MM.1S (cell line): ENCODE measurements at places on chromosomes 4 and X.

- no peaks in the 10 kb centered on the region for H3K4me1 ChIP-seq
- H3K4me3 ChIP-seq = no peak overlapping the region
- DNase-seq = no peak
- no peaks in the 10 kb centered on the region for H3K27me3 ChIP-seq
Observed at GRCh38 chr4:158513256-158513655, 8.4 kb upstream of the RXFP1 start.

DNA sequence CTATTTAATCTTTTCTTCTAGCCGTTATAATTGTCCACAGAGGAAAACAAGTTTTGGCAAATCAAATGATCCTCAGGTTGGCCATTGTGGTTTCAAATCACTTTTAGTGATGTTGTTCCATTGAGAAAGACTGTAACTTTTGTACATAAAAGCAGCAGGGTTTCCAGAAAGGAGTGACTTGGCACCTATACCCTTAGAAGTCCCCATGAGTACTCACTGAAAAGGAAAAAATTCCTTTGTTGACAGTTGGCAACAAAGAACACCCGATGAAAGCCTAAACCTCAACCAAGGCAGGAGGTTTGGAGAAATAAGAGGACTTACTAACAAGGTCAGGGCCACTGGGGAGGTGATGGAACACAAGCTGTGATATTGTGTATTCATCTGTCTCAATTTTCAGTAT lies 474.4 kb downstream of the RAPGEF2 start:
- H3K4me3 ChIP-seq = no peak overlapping the region
- DNase-seq = no peak
- no peaks in the 10 kb centered on the region for H3K36me3 ChIP-seq
- no peak overlapping the region for H3K27ac ChIP-seq
- no peaks in the 10 kb centered on the region for H3K4me1 ChIP-seq

GRCh38 chr4:6641971-6642320 lies 1.5 kb downstream of the MRFAP1 start:
- peak overlapping the region; percentile 84; the same call in 1 of the 2 replicates for H3K27ac ChIP-seq
- H3K36me3 ChIP-seq = no peaks in the 10 kb centered on the region
- peaks cover 6% of the 10 kb centered on the region; the same call in 1 of the 2 replicates for H3K4me1 ChIP-seq
- H3K4me3 ChIP-seq = peak overlapping the region; percentile 79

- DNase-seq = no peak
- H3K4me3 ChIP-seq = no peak overlapping the region
- no peaks in the 10 kb centered on the region for H3K4me1 ChIP-seq
- no peaks in the 10 kb centered on the region for H3K36me3 ChIP-seq
- no peak overlapping the region for H3K27ac ChIP-seq
Observed at GRCh38 chr4:30920043-30920442, 199.9 kb downstream of the PCDH7 start.

DNA sequence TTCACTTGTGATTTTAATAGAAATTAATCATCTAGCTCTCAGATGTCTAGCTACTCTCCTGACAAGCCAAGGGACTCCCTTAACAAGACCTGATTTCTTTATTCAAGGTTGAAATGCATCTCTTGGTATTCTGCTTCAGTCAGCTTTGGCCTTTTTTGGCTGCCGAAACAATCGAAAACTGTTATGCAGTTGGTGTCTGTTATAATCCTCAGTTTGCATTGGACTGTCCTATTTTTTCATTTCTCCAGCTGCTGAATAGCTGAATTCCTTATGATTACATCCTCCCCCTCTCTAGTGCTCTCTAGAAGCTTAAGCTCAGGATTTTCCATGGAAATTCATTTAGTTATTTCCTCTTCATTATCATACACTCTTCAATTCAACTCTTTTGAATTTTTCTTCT lies 177.2 kb downstream of the TRIML1 start:
- no peak for DNase-seq
- H3K27me3 ChIP-seq = no peaks in the 10 kb centered on the region
- H3K4me1 ChIP-seq = no peaks in the 10 kb centered on the region
- no peaks in the 10 kb centered on the region for H3K36me3 ChIP-seq
- no peak overlapping the region for H3K4me3 ChIP-seq

DNA sequence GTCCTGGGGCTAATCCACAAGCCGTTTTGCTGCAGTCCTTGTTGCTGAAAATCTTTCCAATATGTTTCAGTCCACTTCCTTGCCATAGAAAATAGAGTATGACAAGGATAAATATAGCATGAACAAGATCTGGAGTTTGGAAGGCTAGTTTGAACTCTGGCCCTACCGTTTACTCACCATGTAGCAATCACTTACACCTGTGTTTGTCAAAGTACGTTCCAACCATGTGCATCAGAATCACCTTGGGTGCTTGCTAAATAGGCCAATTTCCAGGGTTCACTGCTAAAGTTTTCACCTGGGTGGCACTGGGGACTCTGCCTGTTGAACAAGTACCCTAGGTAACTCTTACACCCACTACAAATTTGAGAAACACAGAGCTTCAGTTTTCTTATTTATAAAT lies 188.9 kb downstream of the ENOX2 start:
- no peaks in the 10 kb centered on the region for H3K36me3 ChIP-seq
- no peak for DNase-seq
- H3K4me3 ChIP-seq = no peak overlapping the region
- H3K27ac ChIP-seq = no peak overlapping the region
- H3K4me1 ChIP-seq = no peaks in the 10 kb centered on the region

GRCh38 chr4:52946855-52947254 lies 84.7 kb downstream of the RASL11B start:
- DNase-seq = no peak
- no peak overlapping the region for H3K4me3 ChIP-seq
- H3K4me1 ChIP-seq = no peaks in the 10 kb centered on the region
- H3K27me3 ChIP-seq = no peaks in the 10 kb centered on the region
- H3K36me3 ChIP-seq = no peaks in the 10 kb centered on the region

DNA sequence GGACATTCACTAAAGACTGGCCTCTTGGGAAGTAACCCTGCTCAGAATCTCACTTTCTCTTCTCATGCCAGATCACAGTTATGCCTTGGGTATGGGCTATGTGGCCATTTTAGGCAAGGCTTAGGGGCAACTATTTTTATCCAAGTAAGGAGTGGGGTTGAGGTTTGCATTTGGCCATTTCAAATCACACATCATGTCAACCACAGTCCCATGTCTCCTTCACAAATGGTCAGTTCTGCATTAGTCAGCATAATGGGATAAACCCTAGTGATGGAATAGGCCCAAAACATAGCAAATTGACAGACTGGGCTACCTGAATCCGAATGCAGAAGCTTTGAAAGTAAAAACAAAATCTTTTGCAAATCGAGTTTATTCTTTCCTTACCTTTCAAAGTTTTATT lies 827 bp upstream of the RTL3 start:
- no peaks in the 10 kb centered on the region for H3K36me3 ChIP-seq
- peaks cover 14% of the 10 kb centered on the region for H3K4me1 ChIP-seq
- H3K4me3 ChIP-seq = no peak overlapping the region
- H3K27ac ChIP-seq = no peak overlapping the region
- no peak for DNase-seq

GRCh38 chrX:8346060-8346459 lies 118.6 kb upstream of the VCX3B start:
- H3K36me3 ChIP-seq = no peaks in the 10 kb centered on the region

DNA sequence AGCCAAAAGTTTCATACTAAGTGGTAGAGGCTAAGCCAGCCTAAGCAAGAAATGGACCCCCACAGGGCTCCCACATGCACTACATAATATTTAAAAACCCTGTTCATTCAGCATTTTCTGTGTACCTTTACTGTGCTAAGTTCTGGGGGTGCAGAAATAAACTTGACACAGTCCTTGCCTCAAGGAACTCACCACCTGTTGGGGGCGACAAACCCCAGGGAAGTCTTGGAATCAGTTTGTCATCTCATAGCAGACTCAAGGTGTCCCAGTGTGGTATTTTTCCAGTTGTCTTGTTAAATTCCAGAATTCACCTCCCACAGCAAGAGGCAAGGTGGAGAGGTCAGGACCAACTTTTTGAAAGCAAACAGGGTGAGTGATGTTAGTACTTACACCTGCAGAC lies 43.1 kb downstream of the ATG4A start:
- H3K27ac ChIP-seq = no peak overlapping the region
- H3K36me3 ChIP-seq = no peaks in the 10 kb centered on the region
- H3K27me3 ChIP-seq = no peaks in the 10 kb centered on the region
- H3K4me1 ChIP-seq = no peaks in the 10 kb centered on the region

DNA sequence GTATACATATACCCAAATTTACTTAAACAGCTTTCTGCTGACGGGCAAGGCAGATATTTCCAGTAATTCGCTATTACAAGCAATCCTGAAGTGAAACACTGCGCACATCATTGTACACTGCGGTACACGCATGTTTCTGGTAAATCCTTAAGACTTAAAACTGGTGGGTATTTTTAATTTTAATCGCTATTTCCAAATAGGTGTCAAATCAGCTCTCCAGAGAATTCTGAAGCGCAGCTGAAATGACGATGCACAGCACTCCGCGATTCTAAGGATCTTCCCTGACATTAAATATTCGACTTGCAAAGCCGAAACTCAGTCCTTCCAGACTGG lies 361 bp downstream of the TMEM128 start:
- H3K27me3 ChIP-seq = peaks cover 14% of the 10 kb centered on the region
- peak overlapping the region; percentile 75; the same call in 1 of the 2 replicates for H3K27ac ChIP-seq
- H3K4me3 ChIP-seq = peak overlapping the region; percentile 81
- H3K36me3 ChIP-seq = no peaks in the 10 kb centered on the region
- peak; percentile 23 for DNase-seq

GRCh38 chrX:13770013-13770535 lies 35.5 kb downstream of the OFD1 start:
- DNase-seq = no peak
- no peak overlapping the region for H3K27ac ChIP-seq
- H3K27me3 ChIP-seq = no peaks in the 10 kb centered on the region
- no peaks in the 10 kb centered on the region for H3K36me3 ChIP-seq
- no peaks in the 10 kb centered on the region for H3K4me1 ChIP-seq

- no peak overlapping the region for H3K27ac ChIP-seq
- H3K4me3 ChIP-seq = no peak overlapping the region
- no peak for DNase-seq
- H3K27me3 ChIP-seq = no peaks in the 10 kb centered on the region
- H3K36me3 ChIP-seq = no peaks in the 10 kb centered on the region
- H3K4me1 ChIP-seq = peaks cover 31% of the 10 kb centered on the region
Observed at GRCh38 chr4:186823989-186824388, 100.3 kb upstream of the FAT1 start.

- no peak for DNase-seq
- H3K27me3 ChIP-seq = no peaks in the 10 kb centered on the region
- no peak overlapping the region for H3K27ac ChIP-seq
- H3K36me3 ChIP-seq = 0 out of 2 replicates have a peak, but pooled peaks cover 3% of the 10 kb centered on the region
- H3K4me3 ChIP-seq = no peak overlapping the region
Observed at GRCh38 chr4:54041100-54041499, 23.3 kb downstream of the CHIC2 start.

DNA sequence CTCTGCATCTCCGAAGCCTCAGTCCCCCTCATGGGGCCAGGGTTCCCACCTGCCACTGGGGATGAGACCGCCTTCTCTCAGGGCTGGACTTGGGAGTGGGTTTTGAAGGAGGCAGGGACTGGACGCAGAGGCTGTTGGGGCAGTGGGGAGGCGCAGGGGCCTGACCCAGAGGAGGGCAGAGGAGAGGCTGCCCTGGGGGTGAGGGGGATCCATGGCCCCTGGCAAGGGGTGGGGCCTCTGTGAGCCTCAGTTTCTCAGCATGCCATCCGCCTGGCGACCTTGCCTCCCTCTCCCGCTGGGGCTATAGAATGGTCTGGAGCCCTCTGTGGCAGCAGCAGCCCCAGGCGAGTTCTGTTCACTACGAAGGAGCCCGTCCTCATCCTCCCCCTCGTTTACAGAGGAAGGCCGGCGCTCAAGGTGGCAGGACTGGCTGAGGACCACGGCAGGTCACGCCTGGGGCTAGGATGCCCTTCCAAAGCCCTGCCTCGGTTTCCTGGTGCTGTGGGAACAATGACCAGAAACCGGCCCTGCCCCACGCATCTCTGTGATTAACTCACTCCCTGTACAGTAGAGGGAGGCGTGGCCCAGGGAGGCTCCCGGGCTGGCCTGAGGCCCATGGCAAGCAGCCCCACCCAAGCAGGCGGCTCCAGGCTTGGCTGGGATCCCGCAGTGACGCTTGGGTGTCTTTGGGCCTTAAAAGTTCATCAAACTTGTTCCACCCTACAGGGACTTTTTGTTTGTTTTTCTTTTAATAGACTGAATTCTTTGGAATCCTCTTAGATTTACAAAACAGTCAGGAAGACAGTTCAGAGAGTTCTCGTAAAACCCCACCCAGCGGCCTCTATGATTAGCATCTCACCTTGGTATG lies 16.0 kb upstream of the SH3TC1 start:
- H3K36me3 ChIP-seq = no peaks in the 10 kb centered on the region
- no peak overlapping the region for H3K27ac ChIP-seq
- H3K27me3 ChIP-seq = peaks cover 60% of the 10 kb centered on the region

DNA sequence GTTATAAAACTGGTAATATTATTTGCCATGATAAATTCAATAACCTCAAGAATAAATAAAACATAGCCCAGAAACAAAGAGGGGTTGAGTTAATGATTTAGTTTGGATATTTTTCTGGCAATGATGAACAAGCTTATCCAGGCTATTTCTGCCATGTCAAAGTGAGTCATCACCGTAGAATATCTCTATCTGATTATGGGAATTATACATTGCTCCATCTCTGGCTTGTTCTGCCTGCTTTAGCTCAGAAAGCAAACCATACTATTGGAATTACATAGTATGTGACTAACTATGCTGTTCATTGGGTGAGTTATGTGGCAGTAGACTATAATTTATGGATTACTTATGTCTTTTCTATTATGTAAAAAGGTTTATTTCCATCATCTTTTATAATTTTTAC lies 680.1 kb upstream of the AADAT start:
- DNase-seq = no peak
- H3K4me3 ChIP-seq = no peak overlapping the region
- no peak overlapping the region for H3K27ac ChIP-seq
- no peaks in the 10 kb centered on the region for H3K36me3 ChIP-seq
- H3K4me1 ChIP-seq = no peaks in the 10 kb centered on the region

DNA sequence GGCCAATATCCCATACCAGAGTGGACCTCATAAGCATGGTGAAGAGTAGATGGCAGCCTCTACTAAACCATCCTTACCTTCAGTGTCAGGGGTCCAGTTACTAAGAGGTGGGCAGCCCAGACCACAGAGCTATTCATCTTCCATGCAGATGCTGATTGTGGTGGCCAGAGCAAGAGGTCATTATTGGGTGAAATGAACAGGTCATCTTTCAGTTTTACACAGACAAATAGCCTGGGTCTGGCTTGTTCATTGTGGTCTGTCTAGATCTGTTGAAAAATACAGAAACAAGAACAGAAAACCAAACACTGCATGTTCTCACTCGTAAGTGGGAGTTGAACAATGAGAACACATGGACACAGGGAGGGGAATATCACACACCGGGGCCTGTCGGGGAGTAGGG lies 71.3 kb downstream of the PAK3 start:
- H3K4me3 ChIP-seq = no peak overlapping the region
- no peak for DNase-seq
- no peaks in the 10 kb centered on the region for H3K36me3 ChIP-seq

- H3K4me3 ChIP-seq = no peak overlapping the region
- no peaks in the 10 kb centered on the region for H3K27me3 ChIP-seq
- no peaks in the 10 kb centered on the region for H3K36me3 ChIP-seq
- H3K27ac ChIP-seq = no peak overlapping the region
- peak; percentile 10 for DNase-seq
Observed at GRCh38 chrX:141278306-141278705, 36.0 kb upstream of the SPANXC start.

DNA sequence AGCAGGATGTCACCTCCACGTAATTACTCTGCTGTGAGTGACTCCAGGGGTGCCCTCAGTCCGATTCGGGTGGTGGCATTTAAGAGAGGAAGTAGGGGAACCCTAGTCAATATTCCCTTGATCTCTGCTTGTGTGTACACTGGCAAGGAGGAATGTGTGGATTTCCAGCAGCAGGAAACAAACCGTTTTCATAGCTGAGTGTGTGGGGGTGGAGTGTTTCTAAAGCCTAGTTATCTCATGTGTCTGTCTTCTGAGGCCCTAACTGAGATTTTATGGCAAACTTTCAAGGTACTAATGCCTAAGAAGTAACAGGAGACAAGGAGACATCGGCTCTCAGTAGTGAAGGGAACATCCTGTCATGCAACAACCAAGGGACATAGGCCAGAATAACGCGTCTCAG lies 6.6 kb upstream of the CLDN24 start:
- no peaks in the 10 kb centered on the region for H3K27me3 ChIP-seq
- no peaks in the 10 kb centered on the region for H3K4me1 ChIP-seq
- no peak overlapping the region for H3K4me3 ChIP-seq
